ENCODE measurements at places on chromosomes 7 and 10.

GRCh38 chr7:36607721-36608095 is 116.6 kb downstream of the AOAH start:
- DNase-seq, result no peak

DNA sequence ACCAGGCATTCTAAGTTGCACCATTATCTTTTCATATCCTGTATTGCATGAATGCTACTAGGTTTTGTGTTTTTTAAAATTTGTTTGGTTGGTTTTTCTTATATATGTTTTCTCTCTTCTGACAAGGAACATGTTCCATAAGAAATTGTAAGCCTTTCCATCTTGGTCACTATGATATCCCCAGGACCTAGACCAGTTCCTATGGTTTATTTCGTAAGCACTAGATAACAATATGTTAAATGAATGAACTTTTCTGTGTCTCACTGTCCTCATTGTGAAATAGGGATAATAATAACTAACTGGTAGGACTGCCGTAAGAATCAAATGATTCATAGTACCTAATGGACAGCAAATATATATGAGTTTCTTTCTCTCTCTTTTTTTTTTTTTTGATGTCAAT is 146.3 kb downstream of the SEMA3E start:
- no peak for DNase-seq

- no peak for DNase-seq
Measured at GRCh38 chr10:96096958-96097357, 33.1 kb upstream of the ZNF518A start.

DNA sequence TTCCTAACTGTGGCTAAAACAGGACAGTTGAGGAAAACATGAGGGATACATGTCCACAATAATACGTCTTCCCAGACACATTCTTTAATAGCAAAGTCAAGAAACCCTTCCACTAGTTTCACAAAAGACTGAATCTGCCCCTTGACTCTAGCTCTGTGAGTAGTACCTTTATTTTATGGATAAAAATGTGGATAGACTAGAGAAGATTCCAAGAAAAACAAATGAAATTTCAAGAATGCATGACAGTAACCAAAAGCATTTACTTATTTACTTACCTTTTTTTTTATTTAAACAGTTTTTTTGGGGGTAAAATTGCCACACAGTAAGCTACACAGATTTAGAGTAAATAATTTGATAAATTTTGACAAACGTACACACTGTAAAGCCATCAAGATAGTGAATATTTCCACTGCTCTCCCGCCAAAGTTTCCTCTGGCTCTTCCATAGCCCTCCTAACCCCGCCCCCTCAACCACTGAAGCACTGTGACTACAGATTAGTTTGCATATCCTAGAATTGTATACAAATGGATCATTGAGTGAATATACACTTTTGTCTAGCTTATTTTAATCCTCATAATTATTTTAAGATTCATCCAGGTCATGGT is 420.4 kb upstream of the ZMIZ1 start:
- no peak for DNase-seq

GRCh38 chr7:47968847-47969774 is 10.3 kb downstream of the HUS1 start:
- DNase-seq, result peak; percentile 65

Data from activated T-cell treated with anti-CD3 and anti-CD28 coated beads, Interleukin-2, amount 50 U/mL, for 72 hours (primary cell).